ENCODE measurements at places on chromosomes 2 and 18. TPM values are rescaled to one million over a fixed set of nuclear protein-coding genes. Genes with fewer than 3 reads are reported as not detected.

Gene FAM110C
- total RNA-seq: 0.43 TPM

Gene ACMSD
- not detected for total RNA-seq

Gene RAB17
- total RNA-seq: 0.32 TPM

DNA sequence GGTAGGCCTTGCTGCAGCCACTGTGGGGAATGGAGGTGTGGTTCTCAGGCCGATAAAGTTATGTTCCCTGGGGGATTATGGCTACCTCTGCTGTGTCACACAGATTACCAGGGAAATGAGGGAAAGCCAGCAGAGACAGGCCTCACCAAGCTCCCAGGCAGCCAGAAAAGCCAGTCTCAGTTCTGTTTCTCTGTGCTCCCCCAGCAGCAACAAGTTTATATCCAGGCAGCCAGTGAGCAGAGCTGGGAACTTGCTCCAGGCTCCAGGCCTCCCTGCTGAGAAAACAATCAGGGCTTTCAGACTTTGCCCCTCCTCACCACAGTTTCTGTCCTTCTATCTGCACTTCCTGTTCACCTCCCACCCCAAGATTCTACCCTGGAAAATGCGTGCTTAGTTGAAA is 596.6 kb upstream of the GYPC start:
- no peak overlapping the region for H3K4me3 ChIP-seq
- no peaks in the 10 kb centered on the region for H3K4me1 ChIP-seq
- H3K36me3 ChIP-seq: no peaks in the 10 kb centered on the region
- no peak for DNase-seq
- no peak overlapping the region for H3K27ac ChIP-seq

DNA sequence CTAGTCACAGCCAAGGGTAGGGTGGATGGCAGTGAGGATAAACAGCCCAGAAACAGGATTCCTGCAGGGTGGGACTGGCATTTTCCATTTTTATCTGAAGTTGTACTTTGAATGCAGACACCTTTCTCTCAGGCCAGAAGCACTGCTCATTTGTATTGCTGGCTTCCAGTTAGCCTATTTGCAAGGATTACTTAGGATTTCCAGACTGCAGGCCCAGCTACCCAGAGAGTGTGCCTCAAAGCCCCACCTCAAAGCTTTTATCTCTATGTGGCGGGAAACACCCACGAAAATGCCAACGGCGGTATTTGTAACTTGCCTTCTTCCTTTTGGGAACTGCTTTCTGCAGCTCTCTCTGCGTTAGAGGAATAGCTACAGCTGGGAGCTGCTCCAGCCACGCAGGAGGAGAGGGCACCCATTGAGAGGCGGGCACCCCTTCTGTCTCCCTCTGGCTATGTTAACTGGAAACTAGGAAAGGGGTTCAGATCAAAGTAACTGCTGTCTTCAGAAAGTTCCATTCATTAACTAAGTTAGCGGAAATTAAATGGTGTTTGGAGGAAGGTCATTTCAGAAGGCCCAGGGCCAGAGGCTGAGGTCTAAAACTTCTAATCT is 144.9 kb downstream of the TGIF1 start:
- no peak for DNase-seq
- H3K4me3 ChIP-seq: peak overlapping the region; percentile 63
- H3K27me3 ChIP-seq: no peaks in the 10 kb centered on the region
- H3K4me1 ChIP-seq: peaks cover 26% of the 10 kb centered on the region

GRCh38 chr2:234625626-234626250 is 128.9 kb upstream of the ARL4C start:
- DNase-seq: no peak
- H3K27ac ChIP-seq: no peak overlapping the region
- no peaks in the 10 kb centered on the region for H3K27me3 ChIP-seq
- H3K4me1 ChIP-seq: no peaks in the 10 kb centered on the region

GRCh38 chr2:127398239-127398590 is 10.4 kb upstream of the MAP3K2 start:
- peak; percentile 96 for DNase-seq
- H3K27ac ChIP-seq: peak overlapping the region; percentile 66
- no peaks in the 10 kb centered on the region for H3K36me3 ChIP-seq
- H3K4me3 ChIP-seq: no peak overlapping the region

GRCh38 chr2:8418721-8419120 is 263.1 kb upstream of the ID2 start:
- no peak overlapping the region for H3K4me3 ChIP-seq
- H3K36me3 ChIP-seq: no peaks in the 10 kb centered on the region
- H3K27ac ChIP-seq: no peak overlapping the region
- peaks cover 4% of the 10 kb centered on the region for H3K4me1 ChIP-seq
- no peak for DNase-seq

All from ascending aorta (tissue), 2 donors.